Hematopoietic multipotent progenitor cell treated with erythropoietin and hydrocortisone succinate and interleukin-3 and kit ligand, for 8 days (in vitro differentiated cells): ENCODE measurements at places on chromosomes 1 and 21.

- no peak for DNase-seq
These were observed 22.0 kb downstream of the PRKCZ start for GRCh38 chr1:2072109-2072806.

DNA sequence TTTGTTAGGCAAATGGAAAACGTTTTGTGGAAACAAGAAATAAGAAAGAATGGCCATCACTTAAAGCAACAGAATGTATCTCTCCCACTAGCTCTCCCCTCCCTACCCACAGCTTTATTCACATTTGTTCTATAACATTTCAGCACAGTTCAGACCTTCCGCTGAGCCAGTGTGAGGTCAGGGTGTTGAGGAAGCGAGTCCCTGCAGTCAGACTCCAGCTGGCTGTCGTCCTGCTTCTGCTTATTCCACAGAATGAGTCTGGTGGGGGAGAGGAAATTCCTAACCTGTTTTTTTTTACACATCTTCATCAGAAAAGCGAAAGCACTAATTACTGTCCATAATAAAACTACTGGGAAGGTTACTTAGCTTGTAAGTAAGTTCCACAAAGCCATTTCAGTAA lies 39.0 kb downstream of the MRPL39 start:
- no peak for DNase-seq

DNA sequence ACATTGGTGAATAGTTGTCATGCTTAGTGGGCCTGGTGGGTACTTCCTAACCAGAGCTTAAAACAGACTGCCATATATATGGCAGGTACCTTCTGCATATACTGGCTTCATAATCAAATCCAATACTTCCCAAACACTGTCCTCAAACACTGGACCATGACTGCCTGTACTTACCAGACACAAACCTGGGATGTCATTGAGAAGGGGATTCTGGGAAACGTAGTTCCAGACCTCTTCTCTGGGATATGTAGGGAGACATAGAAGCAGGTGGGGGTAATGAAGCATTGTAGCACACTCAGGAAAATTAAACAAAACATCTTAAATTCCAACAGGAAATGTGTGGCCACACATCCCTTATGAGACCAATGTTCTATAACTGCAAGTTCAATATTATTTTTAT lies 76.5 kb upstream of the ADAMTS5 start:
- DNase-seq: no peak

- no peak for DNase-seq
These were observed 120.9 kb downstream of the ASTN1 start for GRCh38 chr1:177043597-177043996.

- no peak for DNase-seq
These were observed 126.2 kb downstream of the SIK1 start for GRCh38 chr21:43300496-43301408.

DNA sequence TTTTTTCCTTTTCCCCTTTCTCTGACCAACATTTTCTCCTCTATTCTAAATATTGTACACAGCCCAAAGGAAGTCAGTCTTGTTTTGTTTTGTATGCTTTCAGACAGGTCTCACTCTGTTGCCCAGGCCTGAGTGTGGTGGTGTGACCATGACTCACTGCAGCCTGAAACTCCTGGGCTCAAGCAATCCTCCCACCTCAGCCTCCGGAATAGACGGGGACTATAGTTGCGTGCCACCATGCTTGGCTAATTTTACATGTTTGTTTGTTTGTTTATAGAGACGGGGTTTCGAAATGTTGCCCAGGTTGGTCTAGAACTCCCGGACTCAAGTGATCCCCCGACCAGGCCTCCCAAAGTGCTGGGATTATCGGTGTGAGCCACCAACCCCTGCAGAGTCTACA lies 72.8 kb downstream of the NRIP1 start:
- no peak for DNase-seq
